ENCODE measurements at places on chromosomes 16 and 17. TPM values are rescaled to one million over a fixed set of nuclear protein-coding genes. Genes with fewer than 3 reads are reported as not detected.

- no peak for DNase-seq
These were observed 12.6 kb upstream of the FAAP100 start for GRCh38 chr17:81564778-81565177.

AMFR gene
- 90.7 TPM for total RNA-seq

DNA sequence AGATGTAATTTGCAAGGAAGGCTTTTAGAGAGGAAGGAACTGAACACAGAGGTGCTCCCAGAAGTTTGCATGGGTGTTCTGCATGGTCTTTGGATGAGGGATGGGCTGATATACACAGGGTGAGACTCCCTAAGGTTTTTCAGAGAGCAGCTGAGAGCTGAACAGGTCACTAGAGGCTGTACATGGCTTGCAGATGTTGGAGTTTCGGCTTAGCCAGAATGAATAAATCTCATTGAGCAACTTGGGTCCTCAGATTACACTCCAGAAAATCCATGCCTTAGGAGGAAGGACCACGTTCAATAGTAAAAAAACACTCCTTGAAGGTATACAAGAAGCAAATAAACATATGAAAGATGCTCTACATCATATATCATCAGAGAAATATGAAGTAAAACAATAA is 7.5 kb upstream of the ITGB3 start:
- DNase-seq, result no peak

PPL gene
- 1.1 TPM for total RNA-seq

DNA sequence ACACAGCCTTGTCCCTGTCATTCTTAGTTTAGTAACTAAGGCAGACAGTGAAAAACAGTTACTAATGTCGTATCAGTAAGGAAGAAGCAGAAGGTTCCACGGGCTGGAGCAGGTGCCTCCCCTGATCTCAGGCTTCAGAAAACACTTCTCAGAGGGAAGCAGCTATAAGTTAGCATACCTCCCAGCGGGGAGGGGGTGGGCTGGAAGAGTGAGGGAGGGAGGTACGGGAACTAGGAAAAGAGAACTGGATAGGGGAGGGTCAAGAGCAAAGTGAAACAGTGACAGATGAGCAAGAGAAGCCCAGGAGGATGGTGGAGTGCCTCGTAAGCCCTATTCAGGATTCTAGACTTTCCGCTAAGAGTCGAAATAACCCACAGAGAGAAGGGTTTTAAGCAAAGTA is 186.3 kb upstream of the XYLT1 start:
- DNase-seq, result no peak

- DNase-seq, result no peak
These were observed 49.7 kb upstream of the ANKFY1 start for GRCh38 chr17:4313221-4314114.

HOXB4 gene
- total RNA-seq, result 6.5 TPM

- DNase-seq, result no peak
These were observed 281.7 kb downstream of the GRIN2A start for GRCh38 chr16:9900576-9900975.

TM4SF5 gene
- total RNA-seq, result not detected
